Activated T-cell treated with anti-CD3 and anti-CD28 coated beads, Interleukin-2, amount 50 U/mL, for 4 hours (primary cell): ENCODE measurements at places on chromosomes 6 and 20. TPM values are rescaled to one million over a fixed set of nuclear protein-coding genes. Genes with fewer than 3 reads are reported as not detected.

DLL1 gene
- total RNA-seq, result 0.18 TPM

RIPOR3 gene
- 0.71 TPM for total RNA-seq

THEMIS gene
- 7.8 TPM for total RNA-seq

GGTLC1 gene
- not detected for total RNA-seq

RWDD1 gene
- total RNA-seq, result 58.6 TPM

DXO gene
- 7.1 TPM for total RNA-seq

DNA sequence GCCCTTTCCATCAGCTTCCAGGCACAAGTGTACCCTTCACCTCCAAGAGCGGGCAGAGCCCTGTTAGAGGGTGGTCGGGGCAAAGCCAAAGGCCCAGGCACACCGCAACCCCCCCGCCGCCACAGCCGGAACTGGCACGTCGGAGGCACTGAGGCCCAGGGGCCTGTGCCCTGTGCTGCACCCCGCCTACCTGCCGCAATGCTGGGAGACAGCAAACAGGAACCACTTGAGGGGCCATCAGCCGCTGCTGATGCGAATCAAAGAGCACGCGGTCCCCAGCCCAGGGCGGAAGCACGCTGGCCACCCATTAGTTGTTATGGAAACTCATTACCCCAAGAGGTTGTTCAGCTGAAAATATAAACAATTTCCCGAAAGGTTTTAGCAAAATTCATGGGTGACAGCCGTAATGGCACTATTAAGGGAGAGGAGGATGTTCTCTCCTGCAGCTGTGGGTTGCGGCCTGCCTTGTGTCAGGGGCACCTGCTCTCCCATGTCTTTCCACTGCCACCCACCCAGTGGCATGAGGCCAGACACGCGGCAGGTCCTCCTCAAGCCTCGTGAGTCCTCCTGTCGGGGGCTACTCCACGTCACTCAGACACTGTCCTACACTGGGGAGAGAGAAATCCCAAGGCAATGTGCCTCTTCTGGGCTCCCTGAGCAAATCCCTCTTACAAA, 65.3 kb downstream of the EDN3 start:
- DNase-seq, result no peak

DNA sequence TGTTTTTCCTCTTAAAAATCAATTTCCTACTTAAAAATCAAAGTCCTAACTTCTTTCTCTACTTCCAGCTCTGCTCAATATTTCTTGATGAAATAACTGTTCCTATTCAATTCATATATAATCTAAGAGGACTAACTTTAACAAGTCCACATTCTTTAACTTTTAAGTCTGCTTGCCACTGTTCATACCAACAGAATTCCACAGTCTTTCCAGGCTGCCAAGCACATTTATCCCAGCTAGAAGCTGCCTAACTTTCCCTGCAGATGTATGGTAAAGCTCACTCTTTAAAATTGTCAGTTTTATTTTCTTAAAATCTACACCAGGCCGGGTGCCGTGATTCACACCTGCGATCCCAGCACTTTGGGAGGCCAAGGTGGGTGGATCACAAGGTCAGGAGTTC, 11.5 kb downstream of the CALHM6 start:
- DNase-seq, result no peak

- no peak for DNase-seq
These were observed 11.2 kb downstream of the TAF4 start for GRCh38 chr20:62054451-62054953.

DNA sequence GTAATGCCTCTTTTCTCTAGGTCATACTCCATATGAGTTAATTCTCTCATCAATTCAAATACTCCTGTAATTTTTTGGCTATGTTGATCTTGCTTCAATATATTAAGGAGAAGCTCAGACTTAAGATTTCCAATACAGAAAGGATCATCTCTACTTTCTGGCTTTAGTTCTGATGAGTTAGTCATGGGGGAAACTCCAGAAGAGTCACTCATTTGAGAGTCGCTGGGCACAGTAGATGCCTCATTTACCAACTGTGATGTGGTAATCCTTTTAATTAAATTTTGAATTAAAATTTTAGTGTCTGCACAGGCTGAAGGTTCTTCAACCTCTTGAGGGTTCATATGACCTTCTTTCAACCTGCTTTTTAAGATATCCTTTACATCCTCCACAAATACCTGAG, 38.5 kb downstream of the DST start:
- DNase-seq, result no peak

GRCh38 chr20:6683021-6683977, 84.2 kb upstream of the BMP2 start:
- DNase-seq, result no peak

GRCh38 chr20:44858606-44859360, 26.7 kb upstream of the YWHAB start:
- DNase-seq, result no peak

GRCh38 chr6:119921491-119922010, 572.0 kb upstream of the MAN1A1 start:
- DNase-seq, result no peak

DNA sequence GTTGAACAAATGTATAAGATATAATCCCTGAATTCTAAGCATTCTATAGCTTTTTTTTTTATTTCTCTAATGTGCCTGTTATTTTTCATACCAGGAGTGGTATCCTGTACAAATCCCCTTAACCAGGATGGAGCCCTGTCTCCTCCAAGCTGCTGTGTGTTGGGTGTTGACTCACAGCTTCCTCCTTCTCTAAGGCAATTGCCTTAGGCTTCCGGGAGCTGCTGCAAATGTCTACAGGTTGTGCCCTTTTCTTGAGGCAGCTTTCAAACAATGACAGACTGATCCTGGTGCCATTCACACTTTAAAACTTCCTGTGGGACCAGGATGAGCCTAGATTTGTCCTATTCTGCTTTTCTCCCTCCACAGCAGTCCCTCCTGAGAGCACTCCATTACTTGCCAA, 173.2 kb downstream of the BTBD3 start:
- DNase-seq, result no peak

GRCh38 chr6:133128191-133128590, 113.0 kb upstream of the EYA4 start:
- DNase-seq, result no peak

DNA sequence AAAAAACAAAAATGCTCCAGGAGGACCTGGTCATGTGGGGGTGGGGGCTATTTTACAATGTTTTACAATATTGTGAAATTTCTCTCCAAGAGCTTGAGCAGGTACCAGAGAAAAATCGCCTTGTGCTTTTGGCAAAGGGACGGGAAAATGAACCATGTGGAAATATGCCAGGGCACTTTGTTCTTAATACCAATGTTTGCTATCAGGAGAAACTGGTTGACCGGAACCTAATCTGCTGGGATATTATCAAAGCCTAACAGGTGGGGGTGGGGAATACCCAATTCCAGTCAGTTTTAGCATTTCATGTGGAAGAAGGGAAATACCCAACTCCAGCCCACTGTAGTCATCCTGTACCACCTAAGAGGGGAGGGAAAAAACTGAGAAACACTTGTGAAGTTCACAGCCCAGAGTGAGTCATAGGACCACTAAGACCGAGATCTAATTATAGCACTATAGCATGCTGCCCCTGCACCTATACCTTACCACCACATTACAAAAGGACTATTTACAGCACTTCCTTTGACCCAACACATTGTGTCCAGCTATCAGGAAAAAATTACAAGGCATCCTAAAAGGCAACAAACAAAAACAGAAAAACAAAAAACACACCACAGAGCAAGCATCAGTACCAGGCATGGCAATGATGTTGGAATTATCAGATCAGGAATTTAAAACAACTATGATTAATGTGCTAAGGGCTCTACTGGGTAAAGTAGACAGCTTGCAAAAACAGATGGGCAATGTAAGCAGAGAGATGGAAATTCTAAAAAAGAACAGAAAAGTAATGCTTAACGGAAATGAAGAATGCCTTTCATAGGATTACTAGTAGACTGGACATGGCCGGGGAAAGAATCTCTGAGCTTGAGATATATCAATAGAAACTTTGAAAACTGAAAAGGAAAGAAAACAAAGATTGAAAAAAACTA, 84.1 kb upstream of the POPDC3 start:
- DNase-seq, result no peak

GRCh38 chr20:10735195-10735949, 61.6 kb upstream of the JAG1 start:
- no peak for DNase-seq

DNA sequence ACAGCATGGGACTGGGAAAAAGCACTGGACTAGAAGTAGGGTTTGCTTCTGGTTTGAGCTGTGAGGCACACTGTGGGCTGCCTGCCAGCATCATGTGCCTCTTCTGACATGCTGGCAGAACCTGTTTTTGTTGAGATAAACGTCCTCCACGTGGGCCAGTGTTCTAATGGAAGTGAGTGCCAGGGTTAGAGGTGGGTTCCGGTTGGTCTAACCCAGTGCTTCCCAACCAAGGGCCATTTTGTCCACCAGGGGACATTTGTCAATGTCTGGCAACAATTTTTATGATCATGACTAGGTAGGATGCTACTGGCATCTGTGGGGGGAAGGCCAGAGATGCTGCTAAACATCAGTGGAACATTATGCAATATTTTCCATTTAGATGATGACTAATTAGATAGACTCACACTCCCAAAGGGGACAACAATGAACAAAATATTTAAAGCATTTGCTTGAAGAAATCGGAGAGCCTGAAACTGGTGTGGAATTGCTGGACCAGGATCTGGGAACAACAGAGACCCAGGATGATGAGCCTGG, 7.8 kb upstream of the APMAP start:
- no peak for DNase-seq

DNA sequence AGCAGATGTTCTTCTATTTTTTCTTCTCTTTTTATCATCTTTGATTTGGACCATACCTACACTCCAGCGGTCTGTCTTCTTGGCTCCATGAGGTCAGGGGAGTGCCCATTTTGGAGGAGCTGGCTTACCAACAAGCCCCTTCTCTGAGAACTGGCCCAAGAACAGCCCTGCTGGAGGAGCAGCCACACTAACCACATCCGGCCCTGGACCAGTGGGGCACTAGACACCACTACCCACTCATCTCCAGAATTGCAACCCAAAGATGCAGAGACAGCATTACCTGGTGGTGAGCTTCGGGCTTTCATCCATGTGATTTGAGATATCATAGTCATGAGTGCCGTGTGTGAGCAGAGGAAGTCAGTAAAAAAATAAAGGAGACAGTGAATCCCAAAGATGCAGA, 599.4 kb upstream of the CDH4 start:
- DNase-seq, result no peak

DNA sequence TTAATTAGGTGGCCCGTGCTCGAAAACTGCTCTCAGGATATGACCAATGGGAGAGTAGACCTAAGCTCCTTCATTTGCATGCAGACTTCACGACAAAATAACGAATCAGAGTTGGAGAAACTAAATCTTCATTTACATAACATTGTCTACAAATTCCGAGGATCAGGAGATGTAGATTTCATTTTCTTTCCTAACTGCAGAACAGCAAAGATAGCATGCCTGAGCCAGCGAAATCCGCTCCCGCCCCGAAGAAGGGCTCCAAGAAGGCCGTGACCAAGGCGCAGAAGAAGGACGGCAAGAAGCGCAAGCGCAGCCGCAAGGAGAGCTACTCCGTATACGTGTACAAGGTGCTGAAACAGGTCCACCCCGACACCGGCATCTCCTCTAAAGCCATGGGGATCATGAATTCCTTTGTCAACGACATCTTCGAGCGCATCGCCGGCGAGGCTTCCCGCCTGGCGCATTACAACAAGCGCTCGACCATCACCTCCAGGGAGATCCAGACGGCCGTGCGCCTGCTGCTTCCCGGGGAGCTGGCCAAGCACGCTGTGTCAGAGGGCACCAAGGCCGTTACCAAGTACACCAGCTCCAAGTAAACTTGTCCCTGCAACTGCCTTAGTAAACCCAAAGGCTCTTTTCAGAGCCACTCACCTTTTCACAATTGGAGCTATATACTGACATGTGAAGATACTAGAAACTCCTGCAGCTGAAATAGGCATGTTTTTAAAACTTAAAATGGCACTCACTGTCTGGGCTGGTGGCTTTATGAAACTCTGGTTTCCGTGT, 96.5 kb downstream of the HFE start:
- peak; percentile 30 for DNase-seq

- DNase-seq, result no peak
These were observed 691.7 kb upstream of the SLC35B3 start for GRCh38 chr6:9126878-9127560.
